Activated T-cell treated with anti-CD3 and anti-CD28 coated beads for 24 hours (primary cell): ENCODE measurements at places on chromosomes 11 and 22.

DNA sequence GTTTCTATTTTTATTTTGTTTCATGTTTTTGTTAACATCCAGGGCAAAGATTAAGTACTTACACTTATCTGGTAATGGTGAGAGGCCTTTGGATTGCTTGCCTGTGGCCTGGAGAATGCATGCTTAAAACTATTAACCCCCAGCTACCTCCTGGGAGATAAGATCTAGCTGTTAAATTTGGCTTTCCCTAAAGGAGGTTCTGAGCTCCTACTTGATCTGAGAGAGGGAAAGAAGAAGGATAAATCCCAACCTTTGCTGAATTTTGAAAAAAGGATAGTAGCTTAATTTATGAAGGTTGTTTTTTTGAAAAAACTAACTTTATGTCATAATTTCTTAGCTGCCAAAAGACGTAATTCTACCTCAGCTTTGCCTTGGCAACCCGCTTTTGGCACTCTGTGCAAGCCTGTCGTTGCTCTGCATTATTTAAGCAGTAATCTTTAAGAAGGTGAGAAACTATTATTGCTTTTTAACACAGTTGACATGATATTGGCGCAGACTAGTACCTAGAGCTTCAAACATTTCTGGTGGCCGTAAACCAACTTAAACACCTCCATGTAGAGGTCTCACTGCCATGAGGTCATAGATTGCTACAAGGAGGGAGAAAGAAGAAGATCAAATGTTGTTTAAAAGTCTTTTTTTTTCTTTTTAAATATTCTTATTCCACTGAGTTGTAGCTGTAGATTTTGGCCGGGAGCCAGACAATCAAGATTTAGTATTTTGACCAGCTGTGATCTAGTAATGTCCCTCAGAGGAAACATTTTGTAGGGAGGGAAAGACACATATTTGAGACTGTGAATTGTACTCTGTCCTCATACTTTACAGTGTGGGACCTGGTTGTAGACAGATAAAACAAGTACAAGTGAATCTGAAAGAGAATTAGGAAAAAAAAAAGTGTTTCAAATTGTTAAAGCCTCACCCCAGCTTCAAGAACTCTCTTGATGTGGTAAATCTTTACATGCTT is 74.4 kb downstream of the WNT11 start:
- no peak for DNase-seq

- no peak for DNase-seq
These were observed 36.5 kb downstream of the MADD start for GRCh38 chr11:47306484-47306844.

GRCh38 chr11:70751142-70751734 is 352.9 kb downstream of the CTTN start:
- no peak for DNase-seq

DNA sequence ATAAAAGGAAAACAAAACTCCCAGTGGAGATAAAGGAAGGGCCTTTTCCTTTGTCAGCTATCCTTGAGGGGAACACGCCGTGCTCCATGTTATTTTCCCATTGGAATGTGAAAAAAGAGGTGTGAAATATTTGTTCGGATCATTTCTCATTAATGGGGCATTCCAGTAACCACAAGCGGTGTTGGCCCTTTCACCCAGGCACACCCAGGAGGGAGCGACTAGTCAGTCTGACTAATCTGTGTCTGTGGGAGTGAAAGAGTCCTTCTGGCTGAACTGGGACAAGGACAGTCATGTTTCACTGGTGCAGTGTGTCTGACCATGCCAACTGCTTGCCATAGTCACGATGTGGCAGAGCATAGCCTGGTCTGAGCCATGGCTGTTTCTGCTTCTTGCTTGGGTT is 13.0 kb upstream of the MYEOV start:
- DNase-seq = no peak

DNA sequence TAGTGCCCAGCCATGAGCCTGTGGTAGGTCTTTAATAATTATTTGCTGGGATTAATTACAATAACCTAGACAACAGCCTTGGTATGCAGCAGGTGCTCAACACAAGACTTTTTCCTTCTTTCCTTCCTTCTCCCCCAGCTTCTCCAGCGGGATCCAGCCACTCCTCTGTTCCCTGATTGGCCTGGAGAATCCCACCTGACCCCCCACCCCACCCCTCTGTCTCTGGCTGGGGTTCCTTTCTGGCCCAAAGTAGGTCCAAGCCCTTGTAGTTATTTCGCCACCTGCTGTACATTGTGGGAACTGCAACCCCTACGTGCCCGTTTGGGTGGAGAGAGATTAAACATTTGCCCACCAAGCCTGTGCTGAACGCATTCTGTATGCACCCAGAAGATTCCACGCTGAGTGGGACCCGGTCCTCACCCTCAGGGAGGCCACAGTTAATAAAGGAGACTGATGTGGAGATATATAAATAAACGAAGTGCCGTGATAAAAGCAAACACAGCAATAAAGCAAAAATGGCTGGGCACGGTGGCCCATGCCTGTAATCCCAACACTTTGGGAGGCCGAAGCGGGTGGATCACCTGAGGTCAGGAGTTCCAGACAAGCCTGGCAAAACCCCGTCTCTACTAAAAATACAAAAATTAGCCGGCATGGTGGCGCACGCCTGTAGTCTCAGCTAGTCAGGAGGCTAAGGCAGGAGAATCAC is 32.1 kb upstream of the DGKZ start:
- peak; percentile 61 for DNase-seq

DNA sequence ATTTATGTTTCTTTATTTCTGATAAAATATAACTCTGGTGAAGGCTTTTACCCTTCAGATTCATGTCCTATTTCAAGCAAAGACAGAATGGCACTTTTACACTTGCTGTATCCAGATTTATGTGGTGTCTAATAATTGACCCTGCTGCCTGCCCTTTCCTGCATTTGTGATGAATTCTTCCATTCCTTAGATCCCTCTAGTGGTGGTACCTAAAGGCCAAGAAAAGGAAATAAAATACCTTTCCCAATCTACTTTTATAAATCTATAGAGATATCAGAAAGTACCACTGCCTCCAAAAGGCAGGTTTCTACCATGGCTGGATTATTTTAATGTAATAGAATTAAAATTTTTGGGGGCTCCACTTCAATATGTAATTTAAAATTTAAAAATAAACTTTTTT is 34.2 kb downstream of the CCDC81 start:
- DNase-seq = no peak

- DNase-seq = no peak
These were observed 9.3 kb downstream of the RNH1 start for GRCh38 chr11:497565-498296.

- DNase-seq = peak; percentile 42
These were observed 663 bp downstream of the MYH9 start for GRCh38 chr22:36386900-36387708.

DNA sequence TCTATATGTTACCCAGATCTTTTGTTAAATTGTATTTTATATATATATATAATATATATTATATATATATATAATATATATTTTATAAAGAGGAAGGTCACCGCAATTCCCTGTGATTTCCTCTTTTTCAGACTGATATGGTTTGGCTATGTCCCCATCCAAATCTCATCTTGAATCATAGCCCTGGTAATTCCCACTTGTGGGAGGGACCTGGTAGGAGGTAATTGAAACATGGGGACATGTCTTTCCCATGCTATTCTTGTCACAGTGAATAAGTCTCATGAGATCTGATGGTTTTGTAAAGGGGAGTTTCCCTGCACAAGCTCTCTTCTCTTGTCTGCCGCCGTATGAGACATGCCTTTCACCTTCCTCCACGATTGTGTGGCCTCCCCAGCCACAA is 157.6 kb downstream of the RAB38 start:
- no peak for DNase-seq

DNA sequence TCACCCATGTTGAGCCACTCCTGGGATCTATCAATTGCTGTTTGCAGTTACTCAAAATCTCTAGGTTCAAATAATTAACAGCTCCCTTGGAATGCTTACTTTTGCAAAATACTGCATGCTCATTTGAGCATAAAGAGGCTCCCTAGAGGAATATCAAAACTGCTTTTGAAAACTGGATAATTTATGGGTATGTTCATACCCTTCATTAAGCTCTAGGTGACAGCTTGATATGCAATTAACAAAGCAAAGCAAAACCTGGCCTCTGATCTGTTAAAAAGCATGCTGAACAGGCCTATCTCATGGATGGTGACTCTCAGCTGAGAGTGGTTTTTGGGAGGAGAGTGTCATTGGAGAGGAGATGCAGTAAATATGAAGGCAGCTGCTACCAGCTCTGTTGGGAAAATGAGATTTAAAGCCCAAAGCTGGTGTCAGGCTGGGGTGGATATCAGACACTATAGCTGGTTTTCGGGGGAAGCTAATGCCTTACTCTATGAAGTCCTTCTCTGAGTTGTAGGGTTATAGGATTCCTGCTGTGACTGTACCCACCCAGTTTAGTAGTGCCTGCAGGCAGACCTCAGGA is 110.9 kb downstream of the RASSF10 start:
- DNase-seq = no peak

- DNase-seq = no peak
These were observed 1.6 kb downstream of the LMO1 start for GRCh38 chr11:8261921-8262551.

GRCh38 chr11:70581991-70582885 is 183.9 kb downstream of the CTTN start:
- no peak for DNase-seq

DNA sequence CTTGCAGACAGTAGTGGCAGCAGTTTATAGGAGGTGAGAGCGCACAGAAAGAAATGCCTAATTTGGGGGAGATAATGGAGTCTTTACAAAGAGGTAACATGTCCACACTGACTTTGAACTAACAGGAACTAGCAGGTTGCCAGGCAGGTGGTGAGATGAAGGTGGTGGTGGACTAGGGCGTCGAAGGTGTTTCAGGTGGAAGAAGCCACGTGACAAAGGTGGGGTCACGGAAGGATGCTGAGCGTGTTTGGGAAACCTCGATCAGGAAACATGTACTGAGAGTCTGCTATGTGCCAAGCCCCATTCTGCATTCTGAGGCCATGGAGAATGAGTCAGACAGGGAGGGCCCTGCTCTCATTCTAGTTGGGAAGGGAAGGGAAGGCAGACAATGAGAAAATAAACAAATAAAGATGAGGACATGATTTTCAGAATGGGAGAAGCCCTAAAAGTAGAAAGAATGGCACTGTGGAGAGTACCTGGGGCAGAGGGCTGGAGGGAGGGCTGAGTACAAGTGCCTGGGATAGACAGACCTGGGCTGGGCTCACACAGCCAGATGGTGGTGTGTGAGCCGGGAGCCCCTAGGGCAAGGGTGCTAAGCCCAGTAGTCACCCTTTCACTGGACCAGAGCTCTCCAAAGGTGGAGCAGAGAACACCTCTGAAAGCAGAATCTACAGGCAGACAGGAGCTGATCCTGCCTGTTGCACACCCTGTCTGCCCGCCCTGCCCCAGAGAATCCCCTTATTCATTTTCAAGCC is 16.2 kb upstream of the NNMT start:
- no peak for DNase-seq

GRCh38 chr11:32290783-32291182 is 144.6 kb downstream of the WT1 start:
- DNase-seq = no peak
